HFF-Myc (cell line): ENCODE measurements at places on chromosomes 16 and 17.
A peak's percentile ranks its signal among the peaks of the same experiment; 100 is the strongest.

DNA sequence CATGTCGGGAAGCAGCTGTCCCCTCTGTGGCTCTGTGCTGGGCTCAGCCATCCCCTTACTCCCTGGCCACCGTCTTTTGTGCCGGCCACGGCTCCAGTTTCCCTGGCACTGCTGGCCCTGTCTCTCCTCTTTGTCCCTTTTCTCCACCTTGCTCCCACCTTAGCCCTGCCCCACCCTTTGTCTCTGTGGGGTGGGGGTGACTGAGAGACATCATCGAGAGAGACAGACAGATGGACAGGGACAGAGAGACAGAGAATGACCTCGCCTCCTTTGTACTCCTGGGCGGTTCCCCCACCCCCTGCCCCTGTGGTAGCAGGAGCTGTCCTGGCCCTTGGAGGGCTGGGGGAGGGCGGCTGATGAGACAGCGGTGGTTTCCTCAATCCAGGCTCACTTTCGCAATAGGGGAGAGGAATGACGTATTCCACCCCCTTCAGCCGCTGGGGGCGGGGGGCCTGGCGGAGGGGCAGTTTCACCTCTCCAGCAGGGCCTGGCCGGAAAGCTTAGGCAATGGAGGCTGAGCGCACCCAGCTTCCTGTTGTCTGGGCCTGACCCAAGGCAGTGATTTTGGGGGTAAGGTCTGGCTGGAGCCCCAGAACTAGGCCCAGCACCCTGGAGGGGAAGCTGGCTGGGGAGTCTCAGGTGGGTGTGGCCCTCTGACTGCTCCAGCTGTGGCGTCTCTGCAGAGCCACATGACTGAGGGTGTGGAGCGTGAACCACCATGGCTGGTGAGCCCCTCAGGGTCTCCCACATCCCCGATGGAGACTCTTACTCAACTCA, 7.3 kb downstream of the FMNL1 start:
- DNase-seq, result peak; percentile 36

- DNase-seq, result no peak
Observed at GRCh38 chr16:68792465-68793324, 50.6 kb upstream of the TANGO6 start.

- DNase-seq, result no peak
Observed at GRCh38 chr17:5973410-5973809, 96.8 kb upstream of the WSCD1 start.

- DNase-seq, result no peak
Observed at GRCh38 chr16:31471875-31472708, at the start of gene TGFB1I1. TSS of gene TGFB1I1 (plus strand) at chr16:31472152. CDS start at chr16:31472189, 37 bp downstream.

- no peak for DNase-seq
Observed at GRCh38 chr16:71426880-71427615, 14.8 kb downstream of the TLE7 start.

GRCh38 chr16:69250081-69250480, 61.1 kb upstream of the VPS4A start:
- DNase-seq, result no peak

DNA sequence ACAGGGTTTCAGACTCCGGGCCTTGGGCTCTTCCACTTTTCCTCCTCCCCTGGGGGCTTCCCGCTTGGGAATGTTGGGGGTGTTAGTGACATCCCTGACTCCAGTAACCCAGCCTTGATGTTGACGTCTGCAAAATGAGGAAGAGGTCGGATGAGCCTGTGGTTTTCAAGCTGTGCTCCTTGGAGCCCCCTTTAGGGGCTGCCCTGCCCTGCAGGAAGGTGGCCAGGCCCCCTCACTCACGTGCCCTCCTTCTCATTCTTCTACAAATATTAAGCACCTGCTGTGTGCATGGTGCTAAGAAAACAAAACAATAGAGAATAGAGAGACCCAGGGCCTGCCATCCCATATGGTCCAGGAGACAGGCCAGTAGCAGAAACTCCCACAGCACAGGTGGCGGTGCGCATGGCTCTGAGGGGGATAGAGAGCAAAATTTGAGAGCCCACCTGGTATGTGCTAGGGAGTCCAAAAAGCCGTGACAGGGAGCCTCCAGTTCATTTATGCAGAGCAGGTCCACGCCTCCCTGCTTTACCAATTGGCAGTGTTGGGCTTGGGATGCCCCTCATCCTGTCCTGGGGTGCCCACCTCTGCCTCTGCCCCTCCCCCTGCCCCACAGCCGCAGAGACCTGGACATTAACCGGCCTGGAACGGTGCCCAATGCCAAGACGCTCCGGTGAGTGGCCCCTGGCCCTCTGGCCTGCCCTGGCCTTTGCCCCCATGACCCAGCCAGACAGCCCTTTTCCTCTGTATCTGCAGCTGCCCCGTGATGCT, 7.4 kb downstream of the NDRG4 start:
- no peak for DNase-seq

GRCh38 chr16:4976079-4976478, 17.9 kb downstream of the SEC14L5 start:
- no peak for DNase-seq

- DNase-seq, result no peak
Observed at GRCh38 chr17:76080768-76081287, 1.8 kb downstream of the ZACN start.

DNA sequence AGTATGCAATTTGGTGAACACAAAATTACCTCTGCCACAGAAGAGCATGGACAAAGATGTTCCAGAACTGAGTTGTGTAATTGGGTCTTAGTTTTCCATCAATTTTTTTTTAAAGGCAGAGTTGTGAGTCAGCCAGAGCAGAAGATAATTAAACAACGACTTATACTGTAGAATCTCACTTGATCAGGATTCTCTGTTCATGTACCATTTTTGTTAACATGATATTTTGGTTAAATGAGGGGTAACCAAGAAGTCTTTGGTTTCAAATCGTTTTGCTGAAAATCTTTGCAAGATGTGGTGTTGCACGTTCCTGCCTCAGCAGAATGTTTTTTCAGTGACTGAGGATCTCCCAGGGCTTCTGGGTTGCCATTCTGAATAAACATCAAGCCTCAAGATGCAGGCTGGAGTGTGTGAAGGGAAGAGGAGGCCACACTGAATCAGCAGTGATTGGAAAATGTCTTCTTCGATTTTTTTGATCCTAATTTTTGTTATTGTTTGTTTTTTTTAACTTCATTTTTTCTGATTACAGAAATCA, 232.6 kb upstream of the IRX3 start:
- no peak for DNase-seq

- no peak for DNase-seq
Observed at GRCh38 chr16:89565256-89565505, 4.7 kb downstream of the RPL13 start.

GRCh38 chr17:50594128-50594823, 33.8 kb downstream of the CACNA1G start:
- DNase-seq, result no peak

DNA sequence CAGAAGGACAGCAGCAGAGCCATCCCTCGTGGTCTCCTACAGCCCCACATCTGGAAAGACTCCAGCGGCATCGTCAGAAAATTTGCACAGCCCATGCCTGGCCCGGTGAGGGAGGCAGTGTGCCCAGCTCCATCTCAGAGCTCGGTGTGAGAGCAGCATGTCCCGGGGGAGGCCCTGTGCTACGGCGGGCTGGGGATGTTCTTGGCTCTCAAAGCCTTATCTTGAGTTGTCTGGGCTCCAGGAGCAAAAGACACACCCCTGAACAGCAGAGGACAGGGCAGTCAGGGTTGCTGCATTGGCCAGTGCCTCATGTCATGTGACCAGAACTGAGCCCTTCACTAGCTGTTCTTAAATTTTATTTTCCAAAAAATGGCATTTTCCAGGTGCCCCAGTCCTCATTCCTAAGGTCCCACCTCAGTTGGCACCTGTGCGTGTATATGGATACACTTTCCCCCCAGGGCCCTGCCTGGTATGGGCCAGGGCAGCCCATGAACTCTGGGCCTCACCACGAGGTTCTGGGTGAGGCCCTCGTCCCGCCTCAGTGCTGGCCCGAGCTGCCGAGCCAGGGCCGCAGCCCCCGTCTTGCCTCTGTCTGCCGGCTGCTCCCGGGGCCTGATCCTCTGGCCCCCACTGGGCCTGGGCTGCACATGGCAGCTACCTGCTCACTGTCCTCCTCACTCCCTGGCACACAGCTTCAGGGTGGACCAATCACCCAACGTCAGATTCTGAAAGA, 3.0 kb downstream of the NUDT16L1 start:
- peak; percentile 6 for DNase-seq

DNA sequence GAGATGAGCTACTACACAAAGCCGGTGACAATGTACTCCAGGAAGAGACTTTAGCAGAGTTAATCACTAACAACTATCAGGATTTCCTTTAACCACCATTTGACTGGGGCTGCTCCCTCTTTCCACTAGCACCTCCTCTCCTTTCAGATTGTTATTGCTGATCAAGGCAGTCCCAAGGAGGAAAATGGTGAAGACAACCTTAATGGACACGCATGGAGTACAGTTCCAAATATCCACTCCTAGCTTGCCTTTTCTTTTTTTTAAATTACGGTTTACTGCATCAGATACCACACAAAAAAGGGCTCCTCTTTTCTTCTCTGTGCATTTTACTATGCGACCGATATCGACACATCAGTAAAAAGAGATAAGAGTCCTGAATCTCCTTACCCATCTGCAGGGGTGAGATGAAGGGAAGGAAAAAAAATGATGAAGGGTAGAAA, 30.9 kb downstream of the FAM222B start:
- no peak for DNase-seq

GRCh38 chr16:11240636-11241473, 15.1 kb downstream of the SOCS1 start:
- no peak for DNase-seq

- DNase-seq, result no peak
Observed at GRCh38 chr16:50247906-50248608, 18.3 kb upstream of the ADCY7 start.

DNA sequence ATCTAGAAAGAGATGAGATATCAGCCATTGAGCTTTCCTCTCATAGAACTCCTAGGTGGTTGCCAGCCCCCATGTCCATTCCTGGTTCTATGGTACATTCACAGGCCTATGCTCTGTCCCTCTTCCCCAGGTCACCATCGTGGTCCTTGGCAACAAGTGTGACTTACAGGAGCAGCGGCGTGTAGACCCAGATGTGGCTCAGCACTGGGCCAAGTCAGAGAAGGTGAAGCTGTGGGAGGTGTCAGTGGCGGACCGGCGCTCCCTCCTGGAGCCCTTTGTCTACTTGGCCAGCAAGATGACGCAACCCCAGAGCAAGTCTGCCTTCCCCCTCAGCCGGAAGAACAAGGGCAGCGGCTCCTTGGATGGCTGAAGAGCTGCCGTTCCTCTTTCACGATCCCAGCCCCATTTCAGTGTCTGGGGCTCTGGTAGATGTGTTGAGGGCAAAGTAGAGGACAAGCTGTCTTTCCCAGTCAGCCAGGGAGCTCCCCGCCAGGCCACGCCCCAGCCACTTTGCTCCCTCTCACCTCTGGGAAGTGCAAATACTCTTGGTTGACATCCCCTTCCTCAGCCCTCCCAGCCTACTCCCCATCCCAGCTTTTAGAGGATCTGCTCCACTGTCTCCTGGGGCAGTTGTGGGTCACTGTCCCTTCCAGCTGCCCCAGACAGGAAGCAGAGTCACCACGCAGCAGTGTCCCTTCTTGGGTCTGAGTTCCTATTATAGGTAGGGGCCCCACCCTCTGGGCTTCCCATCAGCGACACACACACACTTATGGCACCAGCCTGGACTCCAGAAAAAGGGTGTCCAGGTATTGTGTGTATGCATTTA, 3.8 kb downstream of the NKIRAS2 start:
- no peak for DNase-seq

DNA sequence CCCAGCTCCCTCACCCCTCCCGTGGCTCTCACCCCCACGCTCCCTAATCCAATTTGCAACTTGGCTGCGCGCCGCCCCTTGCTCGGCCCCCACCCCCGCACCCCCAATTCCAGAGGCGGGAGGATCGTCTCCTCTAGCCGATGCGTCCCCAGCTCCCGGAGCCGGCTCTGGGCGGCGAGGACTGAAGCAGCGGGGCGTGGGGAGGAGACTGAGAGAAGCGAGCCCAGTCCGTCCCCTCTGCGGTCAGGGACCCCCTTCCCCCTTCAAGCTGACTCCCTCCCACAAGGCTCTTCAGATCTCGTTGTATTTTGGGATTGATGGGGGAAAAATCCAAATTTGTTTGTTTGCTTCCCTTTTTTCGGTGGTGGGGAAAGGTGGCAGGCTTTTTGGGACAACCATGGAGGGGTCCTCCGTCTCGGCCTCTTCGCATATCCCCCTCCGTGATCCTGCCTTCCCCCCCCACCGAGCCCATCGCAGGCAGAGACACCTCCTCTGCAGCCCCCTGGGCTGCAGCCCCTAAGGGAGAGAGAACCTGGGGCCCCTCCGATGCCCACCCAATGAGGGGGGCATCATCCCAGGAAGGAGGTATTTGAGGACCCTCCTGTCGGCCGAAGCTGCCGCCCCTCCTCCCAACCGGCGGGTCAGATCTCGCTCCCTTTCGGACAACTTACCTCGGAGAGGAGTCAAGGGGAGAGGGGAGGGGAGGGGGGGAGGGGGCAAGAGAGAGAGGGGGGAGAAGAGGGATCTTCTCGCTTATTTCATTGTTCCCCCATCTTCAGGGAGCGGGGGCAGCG, 466 bp downstream of the NEUROD2 start:
- no peak for DNase-seq

- no peak for DNase-seq
Observed at GRCh38 chr16:51839727-51840462, 688.8 kb upstream of the SALL1 start.

DNA sequence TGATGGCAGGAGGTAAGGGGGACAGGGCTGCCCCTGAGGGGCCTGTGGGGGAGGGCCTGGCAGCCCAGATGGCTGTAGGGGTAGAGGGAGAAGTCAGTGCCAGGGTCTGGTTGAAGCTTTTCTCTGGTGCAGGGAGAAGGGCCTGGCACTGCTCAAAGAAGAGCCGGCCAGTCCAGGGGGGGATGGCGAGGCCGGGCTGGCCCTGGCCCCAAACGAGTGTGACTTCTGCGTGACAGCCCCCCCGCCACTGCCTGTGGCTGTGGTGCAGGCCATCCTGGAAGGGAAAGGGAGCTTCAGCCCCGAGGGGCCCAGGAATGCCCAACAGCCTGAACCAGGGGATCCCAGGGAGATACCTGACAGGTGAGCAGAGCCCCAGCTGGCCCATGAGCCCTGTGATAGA, 2.8 kb upstream of the NOL3 start:
- DNase-seq, result no peak

GRCh38 chr17:77999413-78000173, 41.1 kb downstream of the TNRC6C start:
- DNase-seq, result no peak

DNA sequence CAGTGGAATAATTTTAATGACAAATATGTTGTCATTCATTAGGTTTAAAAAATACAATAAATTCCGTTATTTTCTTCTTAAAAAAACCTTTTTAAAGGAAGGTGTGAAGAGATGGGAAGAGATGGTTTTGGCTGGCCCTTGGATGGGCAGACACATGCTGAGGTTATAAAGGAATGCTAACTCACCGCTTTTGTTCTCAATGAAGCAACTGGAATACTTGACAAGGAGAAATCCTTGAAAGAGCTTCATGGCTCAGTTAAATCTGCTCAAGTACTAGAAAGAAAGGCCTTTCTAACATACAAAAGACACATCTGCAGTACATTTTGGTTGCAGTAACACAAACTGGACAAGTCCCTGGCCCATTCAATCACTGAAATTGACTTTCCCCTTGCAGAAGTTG, 158.3 kb upstream of the KCNJ16 start:
- DNase-seq, result no peak

- no peak for DNase-seq
Observed at GRCh38 chr17:40696651-40697072, 6.9 kb downstream of the KRT24 start.

GRCh38 chr16:88356124-88356726, 26.5 kb upstream of the ZNF469 start:
- no peak for DNase-seq

GRCh38 chr17:74730491-74731346, 6.3 kb upstream of the RAB37 start:
- no peak for DNase-seq

- DNase-seq, result no peak
Observed at GRCh38 chr17:44084131-44084538, 13.6 kb downstream of the G6PC3 start.

GRCh38 chr16:84924331-84925091, 86.8 kb downstream of the ZDHHC7 start:
- DNase-seq, result no peak
